Stimulated activated CD4-positive, alpha-beta T cell treated with anti-CD3 and anti-CD28 coated beads, TNF-alpha, amount 100 ng/mL, for 1 hour (primary cell): ENCODE measurements at places on chromosomes 2 and 18.

DNA sequence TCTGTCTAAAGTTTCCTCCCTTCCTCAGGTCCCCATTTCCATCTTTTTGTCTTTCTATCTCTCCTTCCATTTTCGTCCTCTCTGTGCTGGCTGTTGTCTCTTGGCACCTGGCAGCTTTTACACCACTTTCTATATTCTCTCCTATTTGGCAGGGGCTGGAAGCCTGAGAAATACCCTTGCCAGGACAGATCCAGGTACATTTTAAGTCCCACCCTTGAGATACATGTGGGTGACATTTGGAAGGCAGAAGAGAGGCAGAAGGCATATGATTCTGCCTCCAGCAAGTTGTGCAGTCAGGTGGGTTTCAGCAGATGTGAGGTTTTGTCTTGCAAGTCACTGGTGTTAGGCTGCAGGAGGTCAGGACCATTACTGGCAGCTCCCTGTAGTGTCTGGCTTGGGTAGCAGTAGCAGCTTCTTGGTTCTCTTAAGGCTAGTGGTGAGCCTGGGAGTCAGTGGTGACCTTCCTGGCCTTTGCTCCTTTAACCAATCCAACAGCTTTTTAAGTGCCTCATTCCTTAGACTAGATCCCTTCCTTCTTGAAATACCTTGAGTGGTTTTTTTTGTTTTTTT lies 90.1 kb downstream of the CAPN13 start:
- DNase-seq = no peak

DNA sequence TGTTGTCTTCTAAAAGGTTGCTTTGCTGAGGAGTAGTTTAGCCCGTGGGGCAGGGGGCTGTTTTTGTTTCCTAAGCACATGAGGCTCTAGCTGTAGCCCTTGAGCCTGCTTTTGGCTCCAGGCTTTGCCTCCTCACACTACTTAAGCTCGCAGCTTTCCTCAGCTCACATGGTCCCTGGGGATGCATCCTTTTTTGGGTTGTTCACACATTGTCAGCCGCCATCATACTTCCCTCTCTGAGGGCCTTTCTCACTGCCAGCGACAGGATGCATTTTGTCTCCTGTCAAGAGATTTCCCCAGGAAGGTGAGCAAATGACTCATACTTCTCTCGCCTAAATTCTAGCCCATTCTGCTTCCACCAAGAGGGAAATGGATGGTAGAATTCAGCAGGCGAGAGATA lies 279.5 kb upstream of the PKDCC start:
- DNase-seq = no peak

DNA sequence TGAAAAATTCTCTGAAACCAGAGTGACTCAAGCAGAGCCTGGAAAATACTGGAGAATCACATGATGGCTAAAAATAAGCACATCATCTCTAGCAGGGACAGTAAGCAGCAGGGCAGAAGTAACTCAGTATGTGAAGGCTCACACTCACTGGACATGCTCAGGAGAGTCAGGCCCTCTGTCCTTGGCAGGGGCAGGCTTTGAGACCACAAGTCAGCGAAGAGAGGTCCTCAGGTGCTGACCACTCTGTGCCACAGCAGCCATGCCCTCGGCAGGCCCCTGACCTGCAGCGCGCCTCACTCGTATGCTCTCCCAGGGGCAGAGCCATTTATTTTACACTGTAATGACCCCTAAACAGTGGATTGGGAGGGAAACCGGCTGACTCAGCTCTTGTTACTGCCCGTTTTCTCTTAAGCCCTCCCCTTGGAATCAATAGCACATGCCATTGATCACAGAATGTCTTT lies 76.8 kb downstream of the MAPRE2 start:
- DNase-seq = no peak

DNA sequence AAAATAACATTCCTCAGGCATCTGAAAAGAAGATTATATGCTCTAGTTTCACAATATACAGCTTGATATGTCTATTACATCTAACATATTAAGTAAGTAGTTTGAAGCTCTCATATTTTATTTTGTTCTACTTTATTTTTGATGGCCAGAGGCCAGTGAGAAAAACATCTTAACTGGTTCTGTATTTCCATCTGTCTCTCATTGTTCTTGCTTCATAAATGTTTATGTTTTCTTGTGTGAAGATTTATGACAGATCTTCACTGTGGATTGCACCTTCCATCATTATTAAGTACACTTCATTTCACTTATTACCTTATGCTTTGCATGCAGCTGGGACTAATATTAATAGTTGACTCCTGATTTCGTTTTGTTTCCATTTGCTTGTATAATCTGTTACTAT lies 511.2 kb downstream of the TSN start:
- no peak for DNase-seq

DNA sequence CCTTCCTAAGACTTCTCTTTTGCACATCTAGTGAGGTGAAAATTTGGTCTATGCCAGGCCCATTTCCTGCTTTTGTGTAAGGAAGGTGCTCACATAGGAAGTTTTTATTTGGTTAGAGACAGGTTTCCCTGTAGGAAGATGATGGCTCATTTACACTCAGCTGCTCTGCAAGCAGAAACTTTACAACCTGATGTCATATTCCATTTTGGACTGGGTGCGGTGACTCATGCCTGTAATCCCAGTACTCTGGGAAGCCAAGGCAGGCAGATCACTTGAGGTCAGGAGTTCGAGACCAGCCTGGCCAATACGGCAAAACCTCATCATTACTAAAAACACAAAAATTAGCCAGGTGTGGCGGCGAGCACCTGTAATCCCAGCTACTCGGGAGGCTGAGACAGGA lies 35.8 kb downstream of the CASP10 start:
- DNase-seq = no peak

GRCh38 chr18:22556222-22557167 lies 138.8 kb upstream of the CTAGE1 start:
- no peak for DNase-seq

GRCh38 chr18:10482363-10482984 lies 28.0 kb downstream of the APCDD1 start:
- no peak for DNase-seq

GRCh38 chr2:17583166-17583565 lies 42.7 kb downstream of the VSNL1 start:
- no peak for DNase-seq
